Right forelimb (tissue), 1 donor: ENCODE measurements at places on chromosomes 1 and 21.
A peak's percentile ranks its signal among the peaks of the same experiment; 100 is the strongest.

DNA sequence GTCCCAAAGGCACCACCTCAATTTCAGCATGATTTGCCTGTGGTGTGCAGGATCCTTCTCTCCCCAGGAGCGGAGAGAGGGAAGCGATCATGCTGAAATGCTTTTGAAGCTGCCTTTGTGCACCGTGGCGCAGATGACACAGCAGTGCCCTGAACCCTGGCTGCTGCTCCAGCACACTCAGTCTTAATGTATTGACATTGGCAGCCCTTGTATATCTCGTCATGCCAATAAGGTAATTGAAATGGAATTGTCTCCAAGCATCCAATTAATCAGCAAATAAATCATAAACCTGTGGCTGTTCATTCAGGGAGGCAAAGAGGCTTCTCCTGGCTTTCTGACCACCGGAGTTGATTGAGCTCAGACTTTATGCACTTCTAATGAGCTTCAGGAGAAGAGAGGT, 139.8 kb downstream of the KAZN start:
- DNase-seq: no peak

DNA sequence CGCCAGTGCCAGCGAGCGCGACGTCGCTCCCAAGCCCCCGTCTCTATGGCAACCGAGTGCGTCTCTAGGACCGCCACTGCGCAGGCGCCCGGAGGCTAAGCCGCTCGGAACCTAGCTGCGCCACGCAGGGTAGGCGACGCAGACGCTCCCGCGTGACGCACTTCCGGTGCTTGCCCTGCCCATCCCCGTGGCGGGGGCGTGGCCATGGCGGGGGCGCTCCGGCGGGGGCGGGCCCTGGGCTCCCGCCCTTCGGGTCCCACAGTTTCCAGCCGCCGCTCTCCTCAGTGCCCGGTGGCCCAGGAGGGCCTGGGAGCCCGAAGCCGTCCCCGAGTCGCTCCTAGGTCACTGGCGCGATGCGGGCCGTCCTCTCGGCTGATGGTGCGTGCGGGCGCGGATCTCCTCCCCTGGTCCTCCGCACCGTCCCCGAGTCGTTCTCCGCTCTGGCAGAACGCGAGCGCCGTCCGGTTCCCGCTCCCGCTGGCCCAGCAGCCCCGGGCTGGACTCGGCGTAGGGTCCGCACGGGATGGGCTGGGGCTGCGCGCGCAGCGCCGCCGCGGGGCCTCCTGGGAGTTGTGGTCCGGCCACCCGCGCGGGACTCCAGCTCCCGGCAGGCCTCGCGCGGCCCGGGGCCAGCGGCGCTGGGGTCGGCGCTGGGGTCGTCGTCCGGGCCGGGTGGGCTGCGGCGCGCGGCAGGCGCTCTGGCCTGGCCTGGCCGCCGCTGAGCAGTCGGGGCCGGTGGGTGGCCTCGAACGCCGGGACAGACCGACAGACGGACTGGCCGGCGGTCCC, at the start of gene MIB2:
TSS of gene MIB2 (plus strand) at position 245 of the 789 bp plus-strand sequence. CDS start 7,953 bp downstream, outside the sequence.
- peak; percentile 99 for DNase-seq

DNA sequence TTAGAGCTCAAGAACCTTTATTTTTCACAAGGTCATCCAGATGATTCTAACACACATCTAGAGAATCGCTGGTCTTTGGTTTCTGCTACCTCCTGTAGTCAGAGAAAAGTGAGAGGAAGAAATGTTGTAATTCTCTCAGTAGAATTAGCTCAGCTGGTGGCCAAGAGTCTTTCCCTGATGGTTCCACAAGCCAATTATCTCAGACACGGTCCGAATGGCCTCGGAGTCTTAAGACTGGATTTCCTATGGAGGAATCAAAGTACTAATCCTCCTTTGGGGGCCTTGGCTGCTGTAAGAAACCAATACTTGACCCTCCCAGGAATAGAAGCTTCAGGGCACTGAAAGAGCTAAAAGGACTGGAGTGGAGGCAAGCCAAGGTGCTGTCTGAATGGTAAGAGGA, 1.8 kb downstream of the TMEM81 start:
- DNase-seq: no peak

DNA sequence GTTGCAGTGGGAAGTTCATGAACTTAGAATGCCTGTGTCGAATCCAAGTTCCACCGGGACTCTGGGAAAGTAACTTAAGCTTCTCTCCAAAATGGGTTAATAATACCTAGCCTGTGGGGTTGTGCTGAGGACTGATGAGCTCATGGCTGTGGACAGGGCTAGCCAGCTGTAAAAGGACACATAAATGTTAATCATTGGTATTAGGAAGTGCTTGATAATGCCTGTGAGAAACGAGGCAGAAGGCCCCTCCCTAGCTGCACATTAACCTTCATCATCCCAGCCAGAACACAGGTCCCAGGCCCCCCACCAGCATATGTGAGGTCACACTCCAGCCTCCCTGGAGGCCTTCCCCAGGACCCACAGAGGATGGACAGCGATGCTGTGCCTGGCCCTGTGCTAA, 789 bp upstream of the GJB4 start:
- DNase-seq: no peak

DNA sequence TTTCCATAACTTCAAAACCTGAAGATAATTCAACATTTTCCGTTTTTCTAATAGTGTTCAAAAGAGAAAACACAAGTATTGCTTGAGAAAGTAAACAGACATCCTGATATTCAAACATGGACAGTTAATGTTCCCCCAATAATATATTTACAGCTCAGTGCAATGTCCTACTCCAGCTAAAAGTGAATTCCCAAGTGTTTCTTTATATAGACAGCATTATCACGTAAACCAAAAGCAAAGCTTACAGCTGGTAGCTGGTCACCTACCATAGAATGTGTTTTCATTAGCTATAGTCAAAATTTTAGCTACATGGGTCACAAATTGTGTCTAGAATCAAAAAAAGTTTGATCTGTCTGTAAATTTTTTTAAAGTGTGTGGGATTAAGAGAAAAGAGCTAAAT, 34.9 kb downstream of the WLS start:
- no peak for DNase-seq

DNA sequence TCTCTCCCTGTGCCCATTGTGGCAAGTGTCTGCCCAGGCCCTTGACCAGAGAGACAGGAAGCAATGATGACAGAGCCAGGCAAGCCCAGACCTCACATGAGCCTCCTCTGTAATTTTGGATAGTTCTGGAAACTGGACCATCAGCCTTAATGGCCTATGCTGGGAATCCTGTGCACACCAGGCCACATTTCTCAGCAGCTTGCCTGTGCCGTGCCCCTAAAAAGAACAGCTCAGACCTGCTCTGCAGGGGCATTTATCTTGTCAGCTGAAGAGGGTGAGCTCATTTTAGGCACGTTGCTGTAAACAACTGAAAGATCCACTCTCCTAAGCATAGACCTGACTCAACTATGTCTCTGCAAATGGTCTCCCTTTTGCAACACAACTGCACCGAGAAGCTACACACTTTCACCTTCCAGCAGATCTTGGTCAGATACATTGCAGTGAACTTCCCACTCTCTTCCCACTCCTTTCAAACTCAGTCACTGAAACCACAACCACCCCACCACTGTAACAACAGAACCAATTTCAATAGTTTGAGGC, 53.5 kb upstream of the BACH1 start:
- no peak for DNase-seq

- DNase-seq: no peak
Measured at GRCh38 chr1:58855274-58856165, 71.7 kb upstream of the JUN start.

DNA sequence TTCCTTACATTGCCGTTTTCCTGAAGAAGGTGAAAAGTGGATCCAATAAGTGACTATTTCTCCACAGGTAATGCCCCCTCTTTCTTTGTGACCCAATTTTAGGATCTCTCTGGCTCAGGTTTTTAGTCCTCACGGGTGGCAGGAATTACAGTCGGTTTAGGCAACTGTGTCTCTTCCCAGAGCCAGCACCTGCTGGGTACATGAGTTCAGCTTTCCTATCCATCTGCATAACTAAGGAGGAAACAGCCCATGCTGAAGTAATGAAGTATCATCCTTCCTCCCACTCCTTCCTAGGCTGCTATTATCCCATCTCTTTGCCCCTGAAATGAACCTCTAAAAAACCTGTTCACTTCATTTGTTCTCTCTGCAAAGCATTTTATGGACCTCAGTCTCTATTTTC, 544.6 kb downstream of the NEGR1 start:
- no peak for DNase-seq
